Renal cortical epithelial cell (primary cell): ENCODE measurements at places on chromosomes 2 and 18. TPM values are rescaled to one million over a fixed set of nuclear protein-coding genes. Genes with fewer than 3 reads are reported as not detected.

Gene IL1B
- total RNA-seq, result 0.35 and 4.5 TPM in 2 replicates

Gene SP5
- 0.10 and 0.69 TPM in 2 replicates for total RNA-seq

Gene EVA1A
- 82.8 and 202 TPM in 2 replicates for total RNA-seq

Gene SERPINB2
- total RNA-seq, result 0.17 TPM in 1 of 2 replicates, not detected in the other

Gene AQP4
- 2.1 and 2.6 TPM in 2 replicates for total RNA-seq

Gene EPB41L3
- 40.8 and 54.0 TPM in 2 replicates for total RNA-seq

Gene ATP6V1B1
- 0.89 TPM in 1 of 2 replicates, not detected in the other for total RNA-seq

Gene PMAIP1
- total RNA-seq, result 11.6 and 69.3 TPM in 2 replicates

Gene SETBP1
- total RNA-seq, result 2.1 and 17.9 TPM in 2 replicates

Gene G6PC2
- total RNA-seq, result not detected in 2 replicates

Gene ELP2
- total RNA-seq, result 83.9 and 84.2 TPM in 2 replicates

Gene OTX1
- total RNA-seq, result 0.20 TPM in 1 of 2 replicates, not detected in the other

Gene R3HDM1
- 3.1 and 23.3 TPM in 2 replicates for total RNA-seq

Gene CENPA
- total RNA-seq, result 0.50 and 5.6 TPM in 2 replicates

Gene ARHGEF33
- total RNA-seq, result 0.99 TPM in 1 of 2 replicates, not detected in the other

Gene RTP5
- not detected in 2 replicates for total RNA-seq

Gene MC2R
- not detected in 2 replicates for total RNA-seq

Gene FAM161A
- total RNA-seq, result 0.69 and 3.3 TPM in 2 replicates

Gene XIRP2
- not detected in 2 replicates for total RNA-seq

Gene FTCDNL1
- total RNA-seq, result 2.8 and 3.5 TPM in 2 replicates

Gene SP140
- 4.3 and 5.3 TPM in 2 replicates for total RNA-seq

Gene LRRC30
- total RNA-seq, result not detected in 2 replicates

Gene PCARE
- total RNA-seq, result not detected in 2 replicates

Gene LCT
- not detected in 2 replicates for total RNA-seq

Gene VIT
- 0.15 and 0.52 TPM in 2 replicates for total RNA-seq

Gene GALNT13
- 0.40 and 0.52 TPM in 2 replicates for total RNA-seq

Gene SRD5A2
- total RNA-seq, result 0.20 TPM in 1 of 2 replicates, not detected in the other

Gene RESP18
- not detected in 2 replicates for total RNA-seq

Gene B4GALT6
- 6.4 and 6.9 TPM in 2 replicates for total RNA-seq

Gene SCN2A
- 0.35 and 15.1 TPM in 2 replicates for total RNA-seq

Gene AGFG1
- total RNA-seq, result 81.1 and 126 TPM in 2 replicates

Gene BUB1
- 2.2 and 23.4 TPM in 2 replicates for total RNA-seq

Gene IL1RL1
- total RNA-seq, result 0.05 and 4.3 TPM in 2 replicates

Gene MARCHF4
- 0.15 and 1.2 TPM in 2 replicates for total RNA-seq

Gene IGFBP2
- 42.6 and 151 TPM in 2 replicates for total RNA-seq

Gene ABCG5
- total RNA-seq, result not detected in 2 replicates

Gene C1GALT1C1L
- total RNA-seq, result 1.2 and 2.5 TPM in 2 replicates

Gene ZNF512
- total RNA-seq, result 10.2 and 48.0 TPM in 2 replicates

Gene RMDN2
- total RNA-seq, result 5.2 and 18.1 TPM in 2 replicates

Gene SNORC
- total RNA-seq, result 0.69 and 2.1 TPM in 2 replicates

Gene MLPH
- total RNA-seq, result 17.7 and 24.6 TPM in 2 replicates

Gene E2F6
- 11.8 and 12.5 TPM in 2 replicates for total RNA-seq

Gene SPAST
- 25.4 and 33.1 TPM in 2 replicates for total RNA-seq

Gene ZNF521
- under 0.01 and 1.3 TPM in 2 replicates for total RNA-seq

Gene DHRS9
- 0.52 TPM in 1 of 2 replicates, not detected in the other for total RNA-seq

Gene PRLH
- not detected in 2 replicates for total RNA-seq

Gene GPC1
- total RNA-seq, result 18.1 and 49.9 TPM in 2 replicates

Gene WDR43
- 93.1 and 107 TPM in 2 replicates for total RNA-seq

Gene PLEK
- total RNA-seq, result 0.65 TPM in 1 of 2 replicates, not detected in the other

Gene GULP1
- 130 and 159 TPM in 2 replicates for total RNA-seq

Gene MTX2
- total RNA-seq, result 35.3 and 40.7 TPM in 2 replicates

Gene STARD6
- total RNA-seq, result 0.15 and 0.69 TPM in 2 replicates

Gene MAP3K20
- total RNA-seq, result 26.4 and 28.5 TPM in 2 replicates

Gene TMEM247
- total RNA-seq, result not detected in 2 replicates

Gene EGR4
- not detected in 2 replicates for total RNA-seq

Gene MDH1B
- 0.87 and 3.7 TPM in 2 replicates for total RNA-seq

Gene AP1S3
- 48.0 and 50.9 TPM in 2 replicates for total RNA-seq
